ENCODE measurements at places on chromosomes 4 and X.

DNA sequence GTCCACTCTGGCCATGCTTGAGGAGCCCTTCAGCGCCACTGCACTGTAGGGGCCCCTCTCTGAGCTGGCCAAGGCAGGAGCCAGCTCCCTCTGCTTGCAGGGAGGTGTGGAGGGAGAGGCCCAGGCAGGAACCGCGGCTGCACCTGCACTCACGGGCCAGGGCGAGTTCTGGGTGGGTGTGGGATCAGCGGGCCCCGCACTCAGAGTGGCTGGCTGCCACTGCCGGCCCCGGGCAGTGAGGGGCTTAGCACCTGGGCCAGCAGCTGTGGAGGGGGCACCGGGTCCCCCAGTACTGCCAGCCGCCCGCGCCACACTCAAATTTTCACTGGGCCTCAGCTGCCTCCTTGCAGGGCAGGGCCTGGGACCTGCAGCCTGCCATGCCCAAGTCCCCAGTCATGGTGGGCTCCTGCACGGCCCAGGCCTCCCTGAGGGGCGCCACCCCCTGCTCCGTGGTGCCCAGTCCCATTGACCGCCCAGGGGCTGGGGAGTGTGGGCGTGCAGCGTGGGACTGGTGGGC is 347.2 kb upstream of the SPOCK3 start:
- H3K27me3 ChIP-seq, result no peaks in the 10 kb centered on the region
- no peak overlapping the region for H3K27ac ChIP-seq
- DNase-seq, result no peak

GRCh38 chrX:6131287-6131686 is 97.4 kb downstream of the NLGN4X start:
- no peak overlapping the region for H3K4me3 ChIP-seq
- H3K27ac ChIP-seq, result no peak overlapping the region
- no peaks in the 10 kb centered on the region for H3K27me3 ChIP-seq

GRCh38 chr4:166400270-166400894 is 527.3 kb downstream of the TLL1 start:
- no peaks in the 10 kb centered on the region for H3K4me1 ChIP-seq
- DNase-seq, result no peak
- no peak overlapping the region for H3K4me3 ChIP-seq
- no peak overlapping the region for H3K27ac ChIP-seq
- H3K36me3 ChIP-seq, result no peaks in the 10 kb centered on the region

GRCh38 chr4:6416518-6417286 is 55.7 kb downstream of the PPP2R2C start:
- H3K4me1 ChIP-seq, result no peaks in the 10 kb centered on the region
- H3K27ac ChIP-seq, result no peak overlapping the region
- no peaks in the 10 kb centered on the region for H3K27me3 ChIP-seq
- no peak overlapping the region for H3K4me3 ChIP-seq
- DNase-seq, result no peak
- no peaks in the 10 kb centered on the region for H3K36me3 ChIP-seq
